ENCODE measurements at places on chromosomes 6 and 20.

DNA sequence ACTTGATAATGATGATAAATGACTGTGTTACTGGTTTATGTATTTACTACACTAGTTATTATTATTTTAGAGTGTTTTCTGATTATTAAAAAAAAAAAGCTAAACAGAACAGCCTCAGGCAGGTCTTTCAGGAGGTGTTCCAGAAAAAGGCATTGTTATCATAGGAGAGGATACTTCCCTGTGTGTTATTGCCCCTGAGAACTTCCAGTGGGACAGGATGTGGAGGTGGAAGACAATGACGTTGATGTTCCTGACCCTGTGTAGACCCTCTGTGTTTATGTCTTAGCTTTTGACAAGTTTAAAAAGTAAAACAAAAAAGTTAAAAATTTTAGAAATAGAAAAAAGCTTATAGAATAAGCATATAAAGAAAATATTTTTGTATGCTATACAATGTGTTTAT, 49.1 kb downstream of the NCOA7 start:
- no peak for DNase-seq

DNA sequence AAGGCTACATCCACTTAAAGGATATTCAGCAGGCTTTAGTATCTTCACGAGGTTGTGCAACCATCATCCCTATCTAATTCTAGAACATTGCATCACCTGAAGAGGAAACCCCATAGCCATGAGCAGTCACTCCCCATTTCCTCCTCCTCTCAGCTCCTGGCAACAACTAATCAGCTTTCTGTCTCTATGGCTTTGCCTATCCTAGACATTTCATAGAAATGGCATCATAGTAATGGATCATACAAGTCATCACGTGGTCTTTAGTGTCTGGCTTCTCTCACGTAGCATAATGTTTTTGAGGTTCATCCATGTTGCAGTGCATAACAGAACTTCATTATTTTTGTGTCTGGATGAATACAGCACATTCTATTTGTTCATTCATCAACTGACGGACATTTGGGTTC, 20.5 kb downstream of the SNAI1 start:
- DNase-seq, result peak; percentile 88

GRCh38 chr6:3006476-3006875, 6.8 kb downstream of the NQO2 start:
- no peak for DNase-seq

- DNase-seq, result no peak
These were observed 102.0 kb downstream of the SAMD3 start for GRCh38 chr6:130120731-130121130.

DNA sequence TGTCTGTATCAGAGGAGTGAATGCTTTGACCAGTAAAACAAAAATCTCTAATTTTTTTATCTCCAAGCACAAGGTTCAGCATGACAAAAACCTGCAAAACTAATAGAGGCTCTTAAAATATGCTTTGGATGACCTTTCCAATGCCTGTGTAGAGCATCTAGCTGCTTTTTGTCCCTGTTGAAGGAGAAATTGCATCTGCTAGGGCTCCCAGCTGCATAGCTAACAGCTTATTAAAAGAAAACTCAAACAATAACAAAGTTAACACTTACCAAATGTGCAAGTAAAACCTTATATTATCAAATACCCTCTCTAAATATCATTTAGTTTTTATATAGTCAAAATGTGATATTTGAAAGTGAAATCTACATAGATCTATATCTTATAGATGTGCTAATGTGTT, 378.6 kb downstream of the CD109 start:
- no peak for DNase-seq

GRCh38 chr20:54598352-54598751, 123.0 kb downstream of the DOK5 start:
- DNase-seq, result no peak

DNA sequence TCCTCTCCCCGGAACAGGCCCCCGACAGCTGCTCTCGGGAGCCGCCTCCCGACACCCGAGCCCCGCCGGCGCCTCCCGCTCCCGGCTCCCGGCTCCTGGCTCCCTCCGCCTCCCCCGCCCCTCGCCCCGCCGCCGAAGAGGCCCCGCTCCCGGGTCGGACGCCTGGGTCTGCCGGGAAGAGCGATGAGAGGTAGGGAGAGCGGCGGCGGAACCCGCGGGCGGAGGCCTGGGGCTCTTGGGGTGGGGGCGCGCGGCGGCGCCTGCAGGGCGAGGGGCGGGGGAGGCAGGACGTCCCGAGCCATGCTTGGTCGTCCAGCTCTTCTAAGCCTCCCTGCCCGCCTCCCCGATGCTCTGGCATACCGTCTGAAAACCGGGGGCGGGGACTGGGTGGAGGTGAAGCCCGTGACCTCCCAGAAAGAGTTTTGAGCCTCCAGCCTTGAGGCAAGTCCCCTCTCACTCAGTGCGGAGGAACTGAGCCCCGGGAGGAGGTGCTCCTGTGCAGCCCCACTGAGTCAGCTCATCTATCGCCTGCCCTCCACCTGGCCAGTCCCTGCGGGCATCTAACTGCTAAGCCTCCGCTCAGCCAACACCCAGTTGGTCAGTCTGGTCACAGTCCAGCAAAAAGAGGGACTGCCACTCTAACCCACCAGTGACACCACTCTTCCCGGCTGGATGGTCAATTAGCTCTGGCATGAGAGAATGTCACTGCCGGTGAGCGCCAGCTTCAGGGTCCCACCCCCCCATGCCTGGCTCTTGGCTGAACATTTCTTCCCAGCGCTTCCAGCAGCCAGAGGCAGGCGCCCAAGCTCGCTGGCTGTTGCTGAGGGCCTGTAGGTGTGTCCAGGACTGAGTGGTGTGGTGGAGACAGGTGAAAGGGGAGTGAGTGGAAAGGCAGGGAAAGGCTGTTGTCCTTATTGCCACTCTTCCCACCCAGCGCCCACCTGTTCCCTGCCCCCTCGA, 482 bp downstream of the DDR1 start:
- DNase-seq, result no peak

GRCh38 chr6:31058128-31058894, 48.0 kb downstream of the MUC22 start:
- DNase-seq, result peak; percentile 98

DNA sequence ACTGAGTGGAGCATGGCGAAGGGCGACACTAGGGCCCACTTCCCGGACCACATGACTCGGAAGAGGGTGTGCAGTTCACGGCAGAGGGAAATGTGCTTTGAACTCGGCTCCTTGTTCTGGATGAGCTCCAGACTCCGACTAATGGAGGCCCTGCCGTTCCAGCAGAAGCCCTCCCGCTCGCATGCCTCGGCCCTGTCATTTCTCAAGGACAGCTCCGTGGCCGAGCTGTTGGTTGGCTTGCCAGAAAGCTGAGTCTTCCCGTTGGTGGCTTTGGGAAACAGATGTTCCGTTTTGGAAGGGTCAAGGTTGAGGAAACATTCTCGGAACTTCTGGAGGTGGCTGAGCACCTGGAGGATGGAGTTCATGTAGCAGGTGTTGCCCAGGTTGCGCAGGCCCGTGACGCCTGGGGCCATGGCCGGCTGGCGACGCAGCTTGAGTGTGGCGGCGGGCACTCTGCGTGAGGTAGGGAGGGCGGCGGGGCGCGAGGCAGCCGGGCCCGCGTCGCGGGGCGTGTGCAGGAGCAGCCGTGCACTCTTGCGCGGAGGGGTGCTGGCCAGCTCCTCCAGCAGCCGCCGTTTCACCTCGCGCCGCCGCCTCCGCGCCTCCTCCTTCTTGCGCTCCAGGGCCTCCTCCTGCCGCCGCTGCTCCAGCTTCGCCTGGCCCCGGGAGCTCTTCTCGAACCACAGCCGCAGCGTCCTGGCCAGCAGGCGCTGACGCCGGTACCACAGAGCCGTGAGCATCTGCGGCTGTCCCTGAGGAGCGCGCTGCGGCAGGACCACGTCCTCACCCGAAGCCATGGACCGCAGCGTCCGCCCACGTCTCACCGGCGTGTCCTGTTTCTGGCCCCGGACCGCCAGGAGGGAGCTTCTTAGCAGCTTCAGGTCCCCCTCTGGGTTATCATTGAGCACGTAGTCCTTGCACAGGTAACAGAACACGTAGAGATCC, 18.6 kb downstream of the TOMM6 start:
- no peak for DNase-seq

GRCh38 chr6:161279677-161280415, 6.0 kb upstream of the AGPAT4 start:
- DNase-seq, result no peak

DNA sequence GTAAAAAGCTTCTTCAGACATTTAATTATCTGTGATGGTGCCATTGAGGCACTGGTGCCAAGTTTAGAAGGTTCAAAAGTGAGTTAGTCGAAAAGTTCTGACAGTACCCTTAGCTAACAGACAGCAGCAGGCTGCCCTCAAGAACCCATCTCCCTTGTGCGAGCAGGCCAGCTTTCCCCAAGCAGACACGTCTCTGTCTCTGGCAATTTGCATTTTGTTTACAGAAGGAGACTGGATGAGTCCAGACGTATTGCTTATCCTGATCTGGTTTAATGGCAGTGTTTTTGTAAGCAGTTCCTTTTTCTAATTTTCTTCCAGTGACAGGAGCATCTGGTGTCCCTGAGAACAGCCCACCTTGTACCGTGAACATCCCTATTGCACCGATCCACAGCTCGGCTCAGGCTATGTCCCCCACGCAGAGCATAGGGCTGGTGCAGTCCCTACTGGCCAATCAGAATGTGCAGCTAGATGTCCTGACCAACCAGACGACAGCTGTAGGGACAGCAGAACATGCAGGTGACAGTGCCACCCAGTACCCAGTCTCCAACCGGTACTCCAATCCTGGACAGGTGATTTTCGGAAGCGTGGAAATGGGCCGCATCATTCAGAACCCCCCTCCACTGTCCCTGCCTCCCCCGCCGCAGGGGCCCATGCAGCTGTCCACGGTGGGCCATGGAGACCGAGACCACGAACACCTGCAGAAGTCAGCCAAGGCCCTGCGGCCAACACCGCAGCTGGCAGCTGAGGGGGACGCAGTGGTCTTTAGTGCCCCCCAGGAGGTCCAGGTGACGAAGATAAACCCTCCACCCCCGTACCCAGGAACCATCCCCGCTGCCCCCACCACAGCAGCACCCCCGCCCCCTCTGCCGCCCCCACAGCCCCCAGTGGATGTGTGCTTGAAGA, 58.3 kb upstream of the TMEM181 start:
- no peak for DNase-seq

DNA sequence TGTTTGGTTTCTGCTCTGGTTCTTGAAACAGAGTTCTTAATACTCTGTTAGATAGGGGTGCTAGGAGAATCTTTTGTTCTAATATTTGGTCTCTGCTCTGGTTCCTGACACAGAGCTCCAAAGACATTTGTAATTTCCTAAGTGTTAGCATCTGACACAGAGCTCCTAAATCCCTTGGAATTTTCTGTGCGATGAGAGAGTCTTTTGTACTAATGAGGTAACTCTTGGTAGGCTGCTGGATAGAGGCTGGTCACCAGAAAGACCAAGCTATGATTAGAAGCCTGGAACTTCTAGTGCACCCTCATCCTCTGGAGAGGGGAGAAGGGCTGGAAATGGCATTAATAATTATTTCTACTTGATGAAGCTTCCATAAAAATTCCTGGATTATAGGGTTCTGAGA, 7.7 kb upstream of the CD109 start:
- no peak for DNase-seq

GRCh38 chr6:133355922-133356321, 114.8 kb downstream of the EYA4 start:
- DNase-seq, result no peak

DNA sequence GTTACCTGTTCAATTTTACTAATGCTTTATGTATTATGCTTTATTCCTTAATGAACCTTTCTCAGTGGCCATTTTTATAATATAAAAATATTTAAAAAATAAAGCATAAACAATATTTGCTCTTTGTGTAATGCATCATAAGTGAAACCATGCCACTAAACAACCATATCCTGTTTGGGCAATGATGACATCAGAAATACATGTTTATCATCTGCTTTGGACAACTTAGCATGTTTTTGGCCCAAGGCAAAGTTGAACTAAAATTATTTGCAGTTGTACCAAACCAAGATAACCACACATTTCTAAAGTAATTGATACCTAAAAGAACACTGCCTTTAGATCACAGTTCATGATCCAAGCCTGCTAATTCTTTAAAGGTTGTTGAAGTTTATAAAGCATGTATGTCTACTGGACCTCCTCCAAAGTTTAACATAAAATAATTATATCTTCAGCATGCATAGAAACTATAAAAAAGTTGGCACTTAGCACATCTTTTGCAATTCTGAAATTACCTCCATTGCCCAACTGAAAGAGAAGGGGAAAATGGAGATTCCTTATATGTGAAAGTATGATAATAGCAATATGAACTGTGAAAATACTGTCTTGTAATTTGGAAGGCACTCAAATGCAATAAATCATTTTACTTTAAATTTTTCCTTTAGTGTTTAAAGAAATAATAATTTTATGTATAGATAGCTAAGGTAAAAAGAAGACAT, 325.6 kb upstream of the RUNX2 start:
- no peak for DNase-seq

DNA sequence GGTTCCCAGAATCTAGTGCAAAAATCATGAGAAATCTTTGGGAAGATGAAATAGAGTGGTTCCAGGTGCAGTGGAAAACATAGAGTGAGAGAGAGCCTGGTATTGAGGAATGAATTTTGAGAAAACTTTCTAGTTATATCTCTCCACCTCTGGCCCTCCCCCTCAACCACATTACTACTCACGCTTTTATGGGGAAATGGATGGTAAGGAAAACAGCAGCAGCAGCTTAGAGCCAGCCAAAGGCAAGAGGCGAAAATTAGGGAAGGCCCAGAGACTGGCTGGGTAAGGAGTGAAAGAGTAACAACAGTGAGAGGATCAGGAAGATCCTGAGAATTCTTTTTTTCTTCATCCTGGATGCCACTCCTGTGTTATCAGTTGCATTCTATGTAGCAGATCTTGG, 187.9 kb upstream of the ECI2 start:
- DNase-seq, result no peak

DNA sequence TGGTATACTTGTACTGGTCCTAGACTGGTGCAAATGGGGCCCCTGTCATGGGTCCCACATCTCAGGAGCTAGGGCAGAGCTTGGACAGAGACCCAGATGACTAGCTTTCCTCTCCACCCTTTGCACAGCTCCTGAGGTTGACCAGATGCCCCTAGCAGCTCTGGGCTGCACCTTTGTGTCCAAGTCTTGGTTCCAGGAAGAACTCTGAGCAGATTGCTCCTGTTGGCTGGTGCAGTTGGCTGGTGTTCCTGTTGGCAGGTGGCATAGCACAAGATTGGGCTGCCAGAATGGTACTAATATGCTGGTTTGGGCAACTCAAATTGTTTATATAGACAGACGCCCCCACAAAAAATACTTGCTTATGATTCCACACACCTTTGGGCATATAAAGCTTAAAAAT, 89.4 kb upstream of the EZR start:
- DNase-seq, result no peak

DNA sequence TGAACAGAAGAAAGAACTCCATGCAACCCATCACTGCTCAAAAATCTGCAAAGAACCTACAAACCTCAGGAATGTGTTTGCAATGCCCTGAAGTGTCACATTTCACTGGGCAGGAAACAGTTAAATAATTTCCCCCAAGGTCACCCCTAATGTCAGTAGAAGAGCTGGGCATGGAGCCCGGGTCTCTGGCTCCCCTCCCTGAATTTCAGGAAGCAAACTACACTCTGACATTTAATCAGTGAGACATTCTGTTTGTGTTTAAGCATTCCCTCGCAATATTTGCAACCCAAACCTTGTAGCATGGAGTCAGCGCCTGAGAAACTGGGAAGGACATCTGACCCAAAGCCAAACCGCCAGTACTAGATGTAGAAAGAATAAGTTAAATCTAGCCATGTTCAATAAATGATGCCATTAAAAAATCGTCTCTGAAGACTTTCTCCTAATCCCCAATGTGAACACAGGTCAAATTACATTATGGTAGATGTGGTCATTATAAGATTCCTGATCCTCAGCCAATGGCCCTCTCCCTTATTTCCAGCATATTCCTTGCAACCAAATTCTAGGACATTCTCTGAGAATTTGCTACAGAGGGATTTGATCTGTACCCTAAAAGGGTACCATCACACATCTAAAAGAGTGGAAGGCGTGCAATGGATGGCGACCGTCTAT, 91.2 kb upstream of the ADTRP start:
- DNase-seq, result peak; percentile 41

Measured in HCEC 1CT (cell line).